ENCODE measurements at places on chromosomes 1 and 21.

DNA sequence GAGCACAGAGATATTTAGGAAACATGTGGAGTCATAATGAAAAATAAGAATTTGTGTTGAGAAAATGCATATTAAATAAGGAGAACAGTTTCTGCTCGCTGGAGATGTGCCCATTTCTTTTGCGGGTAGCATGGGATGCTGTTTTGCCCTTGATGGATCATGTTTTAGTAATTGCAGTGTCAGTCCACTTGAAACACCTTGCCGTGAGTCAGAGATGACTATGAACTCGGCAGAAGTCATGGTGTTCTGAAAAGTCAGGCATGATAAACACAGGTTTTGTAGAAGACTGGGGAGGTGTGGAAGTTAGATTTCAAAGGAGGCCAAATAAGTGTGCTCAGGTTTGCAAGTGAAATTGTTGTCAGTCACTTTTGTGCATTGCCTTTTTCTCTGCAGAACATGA is 315.0 kb upstream of the LRRC7 start:
- DNase-seq = no peak

GRCh38 chr21:35370671-35371070 is 321.6 kb upstream of the RUNX1 start:
- no peak for DNase-seq

DNA sequence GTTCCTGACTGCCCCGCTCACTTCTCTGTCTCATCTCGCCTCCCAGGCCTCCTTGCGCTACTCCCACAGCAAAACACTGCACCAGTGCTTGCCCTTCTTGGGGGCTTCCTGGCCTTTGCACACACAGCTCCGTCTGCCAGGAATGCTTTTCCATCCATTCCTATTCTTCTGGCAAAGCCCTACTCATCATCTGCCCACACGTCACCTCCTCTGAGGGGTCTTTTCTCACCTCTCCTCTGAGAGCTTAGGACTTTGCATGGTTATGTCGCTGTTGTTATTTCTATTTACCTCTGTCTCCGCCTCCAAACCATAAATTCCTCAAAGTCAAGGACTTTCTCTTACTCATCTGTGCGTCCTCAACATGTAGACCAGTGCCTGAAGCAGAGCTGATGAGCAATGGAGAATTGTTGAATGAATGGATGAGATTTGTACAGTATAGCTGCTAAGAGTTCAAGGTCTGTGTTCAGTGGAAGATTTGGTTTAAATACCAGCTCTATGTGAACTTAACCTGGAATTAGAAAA is 26.4 kb upstream of the BTG2 start:
- DNase-seq = no peak

GRCh38 chr1:117985973-117986372 is 56.4 kb downstream of the WDR3 start:
- DNase-seq = no peak

DNA sequence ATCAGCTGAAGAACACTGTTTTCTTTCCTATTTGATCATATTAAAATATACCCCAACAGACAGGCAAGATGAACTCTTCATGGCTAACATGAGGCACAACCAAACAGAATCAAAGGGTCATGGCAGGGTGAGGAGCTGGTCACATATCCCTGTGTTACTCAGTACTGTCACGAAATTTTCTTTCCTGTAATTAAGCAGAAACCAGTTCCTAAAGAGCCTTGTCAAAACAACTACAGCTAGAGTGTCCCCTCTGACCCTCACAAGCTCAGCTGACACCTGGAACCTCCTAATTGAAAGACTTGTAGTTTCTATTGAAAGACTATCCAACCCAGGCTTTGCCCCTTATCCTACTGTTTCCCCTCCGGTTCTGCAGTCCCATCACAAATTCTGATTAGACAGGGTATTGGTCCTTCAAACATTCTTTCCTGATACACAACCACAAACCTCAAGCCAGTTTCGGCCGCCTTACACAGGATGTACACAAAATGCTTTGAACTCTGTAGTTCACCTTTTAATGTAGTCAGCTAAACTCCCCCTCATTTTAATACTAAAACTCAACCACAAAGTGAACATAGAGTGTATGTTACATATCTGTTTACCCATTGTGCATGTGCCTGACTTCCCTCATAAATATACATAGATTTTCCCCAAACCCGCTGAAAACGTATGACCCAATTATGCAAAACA is 651.9 kb downstream of the MRPL39 start:
- no peak for DNase-seq

GRCh38 chr1:3879787-3880428 is 20.2 kb downstream of the C1orf174 start:
- no peak for DNase-seq

DNA sequence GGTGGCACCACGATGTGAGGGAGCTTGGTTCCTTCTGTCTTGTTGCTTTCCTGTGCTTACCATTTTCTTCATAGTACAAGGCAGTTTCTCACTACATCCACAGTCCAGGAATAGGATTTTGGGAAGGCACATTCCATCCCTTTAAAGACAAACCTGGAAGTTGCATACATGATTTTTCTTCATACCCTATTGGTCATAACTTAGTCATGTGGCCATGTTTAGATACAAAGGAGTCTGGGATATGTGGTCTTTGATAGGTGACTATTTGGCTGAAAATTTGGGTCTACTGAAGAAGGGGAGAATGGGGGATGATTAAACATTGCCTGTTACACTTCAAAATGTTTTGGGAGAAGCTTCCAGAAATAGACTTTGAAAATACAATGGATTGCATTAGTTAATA is 7.0 kb downstream of the DYRK1A start:
- DNase-seq = no peak

GRCh38 chr1:32197074-32197473 is 3.3 kb upstream of the CCDC28B start:
- no peak for DNase-seq

- DNase-seq = no peak
These were observed 773 bp downstream of the CNST start for GRCh38 chr1:246566813-246567645.

DNA sequence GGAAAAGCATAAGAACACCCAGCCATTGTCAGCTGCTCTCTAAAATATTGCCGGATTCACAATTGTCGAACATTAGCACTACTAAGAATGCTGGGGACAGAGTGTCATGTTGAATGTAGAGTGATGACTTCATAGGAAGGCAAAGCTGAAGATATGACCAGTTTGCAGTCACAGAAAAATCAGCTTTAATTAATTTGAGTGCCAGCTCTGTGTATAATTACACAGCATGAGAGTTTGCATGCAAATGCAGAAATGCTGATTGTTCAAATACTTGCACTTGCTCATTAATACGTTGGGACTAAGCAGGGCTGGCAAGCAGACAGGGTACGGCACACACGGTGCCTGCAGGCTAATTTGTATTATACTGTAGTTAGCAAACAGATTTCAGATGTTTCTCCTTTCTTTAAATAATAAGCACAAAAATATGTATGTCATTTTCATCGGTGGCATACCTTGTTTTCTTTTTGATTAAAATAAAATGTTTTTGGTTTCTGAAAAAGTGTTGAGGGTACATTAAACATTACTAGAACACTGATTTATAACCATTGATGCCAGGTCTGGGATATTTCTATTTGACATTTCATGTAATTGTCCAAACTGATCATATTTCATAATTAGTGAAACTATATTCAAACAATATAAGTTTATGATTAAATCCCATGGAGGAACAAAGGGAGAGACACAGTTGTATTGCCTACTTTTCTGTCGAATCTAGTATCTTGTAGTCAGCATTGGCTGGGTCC is 99.8 kb upstream of the ADGRL2 start:
- DNase-seq = no peak

DNA sequence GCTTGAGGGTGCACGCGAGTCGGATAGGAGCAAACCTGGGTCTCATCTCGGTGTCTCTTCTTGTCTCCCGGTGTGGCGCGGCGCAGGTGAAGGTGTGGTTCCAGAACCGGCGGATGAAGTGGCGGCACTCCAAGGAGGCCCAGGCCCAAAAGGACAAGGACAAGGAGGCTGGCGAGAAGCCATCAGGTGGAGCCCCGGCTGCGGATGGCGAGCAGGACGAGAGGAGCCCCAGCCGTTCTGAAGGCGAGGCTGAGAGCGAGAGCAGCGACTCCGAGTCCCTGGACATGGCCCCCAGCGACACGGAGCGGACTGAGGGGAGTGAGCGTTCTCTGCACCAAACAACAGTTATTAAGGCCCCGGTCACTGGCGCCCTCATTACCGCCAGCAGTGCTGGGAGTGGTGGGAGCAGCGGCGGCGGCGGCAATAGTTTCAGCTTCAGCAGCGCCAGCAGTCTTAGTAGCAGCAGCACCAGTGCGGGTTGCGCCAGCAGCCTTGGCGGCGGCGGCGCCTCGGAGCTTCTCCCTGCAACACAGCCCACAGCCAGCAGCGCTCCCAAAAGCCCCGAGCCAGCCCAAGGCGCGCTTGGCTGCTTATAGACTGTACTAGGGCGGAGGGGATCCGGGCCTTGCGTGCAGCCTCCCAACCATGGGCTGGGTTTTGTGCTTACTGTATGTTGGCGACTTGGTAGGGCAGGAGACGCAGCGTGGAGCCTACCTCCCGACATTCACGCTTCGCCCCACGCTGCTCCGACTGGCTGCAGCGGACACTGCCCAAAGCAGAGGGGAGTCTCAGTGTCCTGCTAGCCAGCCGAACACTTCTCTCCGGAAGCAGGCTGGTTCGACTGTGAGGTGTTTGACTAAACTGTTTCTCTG is 5.1 kb downstream of the HLX start:
- DNase-seq = no peak

DNA sequence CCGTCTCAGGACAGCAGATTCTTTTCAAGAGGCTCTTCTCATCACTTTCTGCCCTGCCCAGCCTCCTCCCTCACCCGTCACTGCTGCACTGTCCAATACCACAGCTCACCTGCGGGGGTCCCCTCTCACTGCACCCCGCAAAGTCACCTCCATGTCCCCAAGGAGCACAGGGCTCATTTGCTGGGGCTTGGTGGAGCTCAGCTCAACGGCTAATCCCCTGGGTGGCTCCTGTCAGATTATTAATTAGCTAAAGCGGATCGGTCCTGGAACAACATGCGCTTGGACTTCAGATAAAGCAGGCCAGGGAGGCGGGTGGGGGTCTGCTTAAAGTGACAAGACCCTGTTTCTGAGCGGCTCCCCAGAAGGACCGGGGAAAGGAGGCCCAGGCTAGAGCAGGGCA is 43.1 kb downstream of the CASZ1 start:
- no peak for DNase-seq

GRCh38 chr1:186628910-186629309 is 51.3 kb downstream of the PTGS2 start:
- DNase-seq = no peak

GRCh38 chr1:64405833-64406232 is 64.1 kb upstream of the CACHD1 start:
- no peak for DNase-seq

DNA sequence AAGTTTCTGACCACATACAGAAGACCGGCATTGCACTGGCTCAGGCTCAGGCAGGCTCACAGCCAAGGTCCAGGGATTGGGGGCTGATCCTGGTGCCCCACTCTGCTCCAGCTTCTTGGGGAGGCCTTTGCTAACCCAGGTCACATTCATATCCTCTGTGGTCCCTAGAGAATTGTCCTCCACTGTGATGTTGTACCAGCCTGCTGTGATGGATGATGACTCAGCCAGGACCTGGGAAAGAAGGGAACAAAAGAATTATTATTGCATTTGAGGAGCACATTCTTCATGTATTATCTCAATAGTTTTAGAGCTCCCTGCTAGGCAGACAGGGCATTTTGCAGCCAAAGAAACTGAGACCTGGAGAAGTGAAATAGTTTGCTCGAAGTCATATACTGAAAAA is 114.3 kb upstream of the ETV3 start:
- no peak for DNase-seq

Measured in CD4-positive, alpha-beta T cell treated with Interleukin-4 for 4 hours (primary cell).